EH (cell line): ENCODE measurements at places on chromosomes 6 and 20.
A peak's percentile ranks its signal among the peaks of the same experiment; 100 is the strongest.

- no peak for DNase-seq
These were observed 94.5 kb upstream of the F13A1 start for GRCh38 chr6:6414931-6415330.

DNA sequence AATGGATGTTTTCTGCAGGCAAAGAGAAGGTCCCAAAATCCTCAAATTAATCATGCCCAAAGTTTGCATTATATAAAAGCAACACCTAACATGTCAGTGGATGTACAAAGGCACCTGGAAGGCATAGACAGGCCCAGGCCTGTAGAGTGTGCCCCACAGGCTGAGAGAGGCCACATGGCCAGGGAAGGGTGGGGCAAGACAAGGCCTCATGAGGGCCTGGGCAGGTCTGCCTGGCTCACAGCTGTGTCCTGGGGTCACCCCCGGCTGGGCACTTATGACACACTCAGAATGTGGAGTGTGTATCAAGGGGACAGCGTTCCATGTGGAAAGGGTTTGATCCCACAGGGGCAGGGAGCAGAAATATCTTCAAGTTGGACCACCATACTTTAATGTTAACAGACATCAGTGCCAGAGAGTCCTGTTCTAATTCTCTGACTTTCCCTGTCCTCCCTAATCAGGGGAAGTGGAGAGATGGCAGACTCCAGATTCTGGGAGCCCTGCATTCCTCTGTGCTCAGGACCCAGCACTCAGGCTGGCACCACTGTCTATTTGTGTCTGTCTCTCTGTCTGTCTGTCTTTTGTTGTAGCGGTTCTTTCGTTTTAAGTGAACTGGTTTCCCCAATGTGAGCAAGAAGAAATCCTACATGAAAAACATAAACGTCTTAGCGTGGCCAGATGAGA is 178.3 kb upstream of the FOXA2 start:
- DNase-seq, result no peak

GRCh38 chr6:152952045-152952444 is 30.8 kb downstream of the FBXO5 start:
- peak; percentile 47 for DNase-seq

DNA sequence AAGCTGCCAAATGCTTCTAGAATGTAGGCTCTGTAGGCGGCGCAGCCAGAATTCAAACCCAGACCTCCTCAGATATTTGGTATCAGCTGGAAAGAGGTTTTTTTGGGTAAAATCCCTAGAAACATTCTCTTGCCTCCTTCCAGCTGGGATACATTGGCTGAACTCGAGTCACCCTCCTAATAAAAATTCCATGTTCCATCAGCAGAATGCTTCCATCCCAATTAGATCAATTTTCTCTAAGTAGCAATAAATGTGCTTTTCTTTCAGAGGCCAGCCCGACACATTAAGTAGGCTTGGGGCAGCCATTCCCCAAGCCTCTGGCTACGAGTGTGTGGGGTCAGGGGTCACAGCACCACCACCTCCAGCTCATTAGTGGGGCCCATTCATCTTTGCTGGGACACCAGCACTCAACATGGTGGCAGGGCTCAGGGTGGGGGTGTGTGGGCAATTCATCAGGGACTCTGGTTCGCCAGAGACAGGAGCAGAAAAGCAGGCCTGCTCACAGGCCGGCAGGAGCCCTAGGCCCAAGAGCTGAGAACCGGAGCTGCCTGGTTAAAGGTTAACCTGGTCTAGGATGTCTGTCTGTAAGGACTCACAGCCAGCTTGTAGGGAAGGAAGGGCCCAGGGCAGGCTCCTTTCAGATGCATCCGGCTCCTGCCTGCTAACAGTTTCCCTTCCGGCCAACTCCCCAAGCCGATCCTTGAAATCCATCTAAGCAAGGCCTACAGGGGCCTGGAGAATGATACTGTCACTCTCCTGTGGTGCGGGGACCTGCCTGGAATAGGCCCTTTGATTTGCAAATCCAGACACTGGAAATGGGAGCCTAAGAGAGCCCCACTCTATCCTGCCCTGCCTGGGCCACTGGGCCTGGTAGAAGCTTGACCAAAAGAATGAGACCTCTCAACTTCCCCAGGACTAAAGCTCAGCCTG is 159.1 kb upstream of the TOP1 start:
- no peak for DNase-seq

GRCh38 chr20:51966296-51966971 is 164.1 kb upstream of the SALL4 start:
- DNase-seq, result peak; percentile 76

- DNase-seq, result no peak
These were observed 270.0 kb upstream of the CDYL start for GRCh38 chr6:4506223-4506622.

DNA sequence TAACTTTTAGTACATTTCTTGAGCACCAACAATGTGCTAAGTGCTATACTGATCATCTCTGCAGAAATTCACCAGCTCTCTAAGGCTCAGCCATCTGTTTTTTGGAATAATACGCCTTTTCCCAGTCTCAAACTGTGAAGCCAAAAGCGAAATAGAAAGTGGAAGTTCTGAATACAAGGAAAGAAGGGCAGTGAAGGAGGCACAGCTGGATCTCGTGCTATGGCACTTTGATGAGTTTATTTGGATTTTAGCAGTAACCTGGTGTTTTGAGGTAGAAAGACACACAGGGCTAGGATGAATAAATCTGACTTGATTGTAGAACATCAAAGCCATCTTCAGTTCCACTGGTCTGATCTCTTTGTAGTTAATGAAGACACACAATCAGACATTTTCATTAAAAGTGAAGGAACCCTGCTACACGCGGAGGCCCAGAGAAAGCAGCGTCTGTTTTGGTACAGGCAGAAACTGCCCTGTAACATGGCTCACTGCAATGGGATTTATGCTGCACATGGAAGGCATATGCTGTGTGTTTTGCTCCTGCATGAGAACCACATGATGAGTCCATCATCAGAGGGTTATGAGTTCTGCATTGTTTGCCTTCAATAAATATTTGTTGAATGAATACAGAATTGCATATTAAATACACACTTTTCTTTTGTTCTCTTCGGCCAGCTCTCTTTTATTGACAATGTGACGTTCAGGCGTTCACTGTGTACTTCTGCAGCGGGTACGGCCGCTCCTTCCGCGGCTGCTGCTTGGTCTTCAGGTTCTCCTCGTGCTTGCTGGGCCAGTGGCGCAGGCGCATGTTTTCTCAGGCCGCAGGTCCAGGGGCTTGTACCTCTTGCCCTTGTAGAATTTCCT is 100.9 kb downstream of the PREP start:
- no peak for DNase-seq

DNA sequence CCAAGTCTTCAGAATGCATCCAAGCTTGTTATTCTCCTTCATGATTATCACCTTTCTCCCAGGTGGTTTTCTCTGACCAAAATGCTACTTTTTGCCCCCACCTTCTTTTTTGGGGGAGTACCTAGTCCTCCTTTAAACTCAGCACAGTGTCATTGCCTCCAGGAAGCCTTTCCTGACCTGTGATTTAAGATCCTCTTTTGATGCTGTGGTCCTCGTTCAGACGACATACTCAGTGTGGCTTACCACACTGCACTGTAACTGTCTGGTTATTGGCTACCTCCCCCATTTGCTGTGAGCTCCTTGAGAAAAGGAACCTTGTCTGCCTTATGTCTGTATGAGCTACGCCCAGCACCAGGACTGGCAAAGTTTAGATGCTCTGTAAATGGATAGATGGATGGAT is 14.6 kb downstream of the SAYSD1 start:
- no peak for DNase-seq

GRCh38 chr6:118889163-118889562 is 4.8 kb upstream of the ASF1A start:
- DNase-seq, result no peak

- DNase-seq, result peak; percentile 38
These were observed 5.6 kb upstream of the PHACTR3 start for GRCh38 chr20:59598625-59599310.

GRCh38 chr20:37764333-37764935 is 70.6 kb downstream of the CTNNBL1 start:
- DNase-seq, result peak; percentile 22

DNA sequence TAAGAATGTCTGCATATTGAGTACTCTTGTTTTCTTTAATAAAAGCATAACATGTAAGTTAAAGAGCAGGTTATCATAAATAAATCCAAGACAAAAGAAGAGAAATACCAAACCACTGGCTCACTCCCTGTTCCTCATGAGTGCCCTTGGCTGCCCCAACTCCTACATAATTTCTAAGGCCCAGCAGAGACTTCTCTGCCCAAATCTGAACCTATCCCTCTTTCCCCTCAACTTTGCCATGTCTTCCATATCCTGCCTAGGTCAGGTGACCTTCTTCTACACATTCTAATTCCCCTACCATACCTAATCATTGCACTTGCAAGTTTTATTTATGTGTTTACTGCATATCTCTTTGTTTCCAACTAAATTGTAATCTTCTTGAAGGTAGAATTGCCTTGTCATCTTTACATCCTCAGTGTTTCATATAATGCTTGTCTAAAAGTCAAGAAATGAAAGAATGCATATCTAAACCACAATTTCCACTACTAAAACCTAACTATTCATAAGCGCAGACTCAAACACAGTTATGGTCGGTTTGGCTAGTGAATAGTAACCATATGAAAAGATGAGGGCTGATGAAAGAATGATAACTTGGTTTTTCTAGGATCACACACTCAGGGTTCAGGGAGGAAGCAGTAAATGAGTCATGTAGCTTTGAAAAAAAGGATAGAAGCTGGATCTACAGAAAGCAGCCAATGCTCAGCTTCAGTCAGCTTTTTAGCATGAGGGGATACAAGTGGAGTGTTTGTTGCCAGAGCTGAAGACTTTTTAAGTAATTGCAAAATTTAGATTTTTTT is 53.3 kb upstream of the EYA4 start:
- DNase-seq, result no peak

DNA sequence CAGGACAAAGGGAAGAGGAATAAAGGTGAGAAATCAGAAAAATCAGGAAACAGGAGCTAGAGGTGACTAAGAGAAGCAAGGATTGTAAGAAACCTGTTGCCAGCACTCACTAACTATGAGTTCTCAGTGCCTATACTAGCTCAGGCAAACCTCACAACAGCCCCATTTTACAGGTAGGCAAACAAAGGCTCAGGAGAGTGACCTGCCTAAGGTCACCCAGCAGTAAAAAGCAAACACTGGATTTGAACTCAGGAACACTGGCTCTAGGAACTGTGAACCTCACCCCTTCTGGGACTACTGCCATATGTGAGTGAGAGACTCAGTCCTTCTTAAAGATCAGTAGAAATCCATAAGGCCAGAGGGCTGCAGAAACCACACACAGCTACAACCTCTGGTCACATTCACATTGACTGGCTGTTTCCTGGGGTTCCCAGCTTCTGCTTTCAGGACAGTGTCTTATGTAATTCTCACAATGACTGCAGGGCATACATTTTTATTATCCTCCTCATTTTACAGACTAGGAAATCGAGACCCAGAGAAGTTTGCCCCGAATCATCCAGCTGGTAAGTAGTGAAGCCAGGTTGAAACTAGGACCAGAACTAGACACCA is 80.7 kb upstream of the MAFB start:
- no peak for DNase-seq

DNA sequence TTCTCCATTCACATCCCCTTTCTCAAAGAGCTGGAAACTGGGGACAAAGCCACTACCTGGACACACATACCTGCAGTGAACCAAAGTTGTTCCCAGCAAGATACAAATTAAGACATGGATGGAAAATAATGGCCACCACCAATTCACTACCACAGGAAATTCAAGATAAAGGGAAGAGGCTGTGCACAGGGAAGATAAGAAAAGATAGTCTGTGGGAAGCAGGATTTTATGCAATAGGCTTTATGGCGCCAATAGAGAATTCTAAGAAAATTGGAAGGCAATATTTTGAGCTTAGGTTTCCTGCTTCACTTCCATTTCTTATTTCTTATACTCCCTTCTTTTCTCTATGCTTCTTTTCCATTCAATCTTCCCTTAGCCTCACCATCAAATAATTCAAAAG is 9.9 kb downstream of the GPX6 start:
- no peak for DNase-seq

GRCh38 chr6:170098428-170099170 is 192.3 kb downstream of the DLL1 start:
- no peak for DNase-seq

DNA sequence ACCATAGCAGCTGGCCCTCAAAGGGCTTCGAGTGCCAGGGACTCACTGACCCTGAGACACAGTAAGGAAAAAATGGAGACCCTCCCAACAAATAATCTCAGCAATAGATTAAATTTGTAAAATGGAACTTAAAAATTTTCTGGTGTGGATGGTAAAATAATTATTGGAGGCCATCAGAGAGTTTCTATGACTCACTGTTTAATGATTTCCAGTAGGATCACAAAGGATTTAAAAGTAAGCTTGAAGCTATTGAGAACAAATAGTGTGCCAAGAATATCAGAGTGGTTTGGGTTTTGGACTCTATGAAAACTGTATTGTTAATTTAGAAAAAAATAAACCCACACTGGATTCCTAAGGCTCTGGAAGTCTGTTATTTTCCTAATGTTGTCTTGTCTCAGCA is 115.2 kb upstream of the AKIRIN2 start:
- DNase-seq, result peak; percentile 16

DNA sequence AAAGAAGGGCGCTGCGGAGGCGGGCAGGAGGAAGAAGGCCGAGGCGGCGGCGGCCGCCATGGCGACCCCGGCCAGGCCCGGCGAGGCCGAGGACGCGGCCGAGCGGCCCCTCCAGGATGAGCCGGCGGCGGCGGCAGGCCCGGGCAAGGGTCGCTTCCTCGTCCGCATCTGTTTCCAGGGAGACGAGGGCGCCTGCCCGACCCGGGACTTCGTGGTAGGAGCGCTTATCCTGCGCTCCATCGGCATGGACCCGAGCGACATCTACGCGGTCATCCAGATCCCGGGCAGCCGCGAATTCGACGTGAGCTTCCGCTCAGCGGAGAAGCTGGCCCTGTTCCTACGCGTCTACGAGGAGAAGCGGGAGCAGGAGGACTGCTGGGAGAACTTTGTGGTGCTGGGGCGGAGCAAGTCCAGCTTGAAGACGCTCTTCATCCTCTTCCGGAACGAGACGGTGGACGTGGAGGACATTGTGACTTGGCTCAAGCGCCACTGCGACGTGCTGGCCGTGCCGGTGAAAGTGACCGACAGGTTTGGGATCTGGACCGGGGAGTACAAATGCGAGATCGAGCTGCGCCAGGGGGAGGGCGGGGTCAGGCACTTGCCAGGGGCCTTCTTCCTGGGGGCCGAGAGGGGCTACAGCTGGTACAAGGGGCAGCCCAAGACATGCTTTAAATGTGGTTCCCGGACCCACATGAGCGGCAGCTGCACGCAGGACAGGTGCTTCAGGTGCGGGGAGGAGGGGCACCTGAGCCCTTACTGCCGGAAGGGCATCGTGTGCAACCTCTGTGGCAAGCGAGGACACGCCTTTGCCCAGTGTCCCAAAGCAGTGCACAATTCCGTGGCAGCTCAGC is 780 bp downstream of the ZCCHC3 start:
- DNase-seq, result peak; percentile 86
